Thoracic aorta (tissue), 2 donors: ENCODE measurements at places on chromosomes 1 and 21. TPM values are rescaled to one million over a fixed set of nuclear protein-coding genes. Genes with fewer than 3 reads are reported as not detected.

DNA sequence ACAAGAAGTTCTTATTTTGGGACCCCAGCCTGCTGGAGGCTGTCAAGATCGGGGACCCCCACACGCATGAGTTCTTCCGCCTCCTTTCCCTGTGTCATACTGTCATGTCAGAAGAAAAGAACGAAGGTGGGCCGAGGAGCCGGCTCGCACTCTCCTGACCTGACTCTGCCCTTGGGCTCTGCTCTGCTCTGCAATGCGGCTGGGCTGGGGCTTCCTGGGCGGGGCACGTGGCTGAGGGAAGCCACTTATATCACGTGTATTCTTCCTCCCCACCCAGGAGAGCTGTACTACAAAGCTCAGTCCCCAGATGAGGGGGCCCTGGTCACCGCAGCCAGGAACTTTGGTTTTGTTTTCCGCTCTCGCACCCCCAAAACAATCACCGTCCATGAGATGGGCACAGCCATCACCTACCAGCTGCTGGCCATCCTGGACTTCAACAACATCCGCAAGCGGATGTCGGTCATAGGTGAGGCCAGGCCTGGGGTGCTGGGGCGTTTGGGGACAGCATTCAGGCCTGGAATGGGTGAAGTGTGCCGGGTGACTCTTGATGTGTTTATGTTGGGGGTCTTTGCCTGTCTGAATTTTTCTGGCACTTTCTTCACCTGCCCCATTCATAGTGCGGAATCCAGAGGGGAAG lies 17.6 kb downstream of the ATP8B2 start:
- no peak overlapping the region for H3K4me3 ChIP-seq
- no peak for DNase-seq
- H3K4me1 ChIP-seq: no peaks in the 10 kb centered on the region
- H3K36me3 ChIP-seq: peaks cover 94% of the 10 kb centered on the region
- no peak overlapping the region for H3K27ac ChIP-seq

DNA sequence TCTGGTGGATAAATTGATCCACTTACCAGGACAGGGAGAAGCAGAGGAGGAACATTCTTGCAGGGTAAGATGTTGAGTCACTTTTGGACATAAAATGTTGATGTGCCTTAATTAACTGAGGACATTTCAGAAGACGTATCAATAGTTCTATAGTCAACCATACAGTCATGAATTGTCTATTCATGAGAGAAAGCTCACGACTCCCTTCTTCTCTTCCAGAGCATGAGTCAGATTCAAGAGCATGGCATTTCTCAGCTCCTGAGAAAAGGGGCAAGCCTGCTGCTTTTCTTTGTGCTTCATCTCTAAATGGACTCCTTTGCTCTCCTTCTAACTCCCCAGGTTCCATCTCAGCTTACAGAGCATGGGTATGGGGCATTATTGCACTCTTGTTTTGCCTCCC lies 55.7 kb downstream of the ADGRL4 start:
- no peak overlapping the region for H3K27ac ChIP-seq
- H3K27me3 ChIP-seq: no peaks in the 10 kb centered on the region
- H3K4me1 ChIP-seq: no peaks in the 10 kb centered on the region
- H3K36me3 ChIP-seq: no peaks in the 10 kb centered on the region
- DNase-seq: no peak

GRCh38 chr1:205407970-205408369 lies 13.9 kb downstream of the LEMD1 start:
- no peaks in the 10 kb centered on the region for H3K27me3 ChIP-seq
- no peaks in the 10 kb centered on the region for H3K36me3 ChIP-seq
- H3K4me3 ChIP-seq: no peak overlapping the region
- H3K27ac ChIP-seq: no peak overlapping the region
- H3K4me1 ChIP-seq: no peaks in the 10 kb centered on the region
- no peak for DNase-seq

GRCh38 chr21:44923480-44924084 lies 2.9 kb upstream of the ITGB2 start:
- peaks cover 20% of the 10 kb centered on the region for H3K4me1 ChIP-seq
- no peak overlapping the region for H3K4me3 ChIP-seq
- no peak overlapping the region for H3K27ac ChIP-seq
- no peak for DNase-seq
- H3K36me3 ChIP-seq: no peaks in the 10 kb centered on the region
- H3K27me3 ChIP-seq: no peaks in the 10 kb centered on the region

The PKP1 gene
- total RNA-seq: not detected

GRCh38 chr1:22892789-22893188 lies 79.9 kb downstream of the LACTBL1 start:
- H3K27ac ChIP-seq: no peak overlapping the region
- no peak for DNase-seq
- H3K27me3 ChIP-seq: no peaks in the 10 kb centered on the region
- H3K4me1 ChIP-seq: no peaks in the 10 kb centered on the region
- H3K36me3 ChIP-seq: no peaks in the 10 kb centered on the region

- H3K27ac ChIP-seq: no peak overlapping the region
- H3K27me3 ChIP-seq: no peaks in the 10 kb centered on the region
- no peak for DNase-seq
- no peaks in the 10 kb centered on the region for H3K4me1 ChIP-seq
- H3K4me3 ChIP-seq: no peak overlapping the region
These were observed 27.8 kb downstream of the NTPCR start for GRCh38 chr1:232978091-232978634.

- no peak overlapping the region for H3K4me3 ChIP-seq
- H3K36me3 ChIP-seq: no peaks in the 10 kb centered on the region
- H3K4me1 ChIP-seq: peaks cover 29% of the 10 kb centered on the region
- no peak for DNase-seq
- no peaks in the 10 kb centered on the region for H3K27me3 ChIP-seq
These were observed 5.0 kb downstream of the STX12 start for GRCh38 chr1:27778056-27778455.

The LAMC2 gene
- 0.54 TPM for total RNA-seq

- H3K36me3 ChIP-seq: no peaks in the 10 kb centered on the region
- H3K4me1 ChIP-seq: peaks cover 11% of the 10 kb centered on the region
- H3K27me3 ChIP-seq: no peaks in the 10 kb centered on the region
- peak overlapping the region; percentile 18 for H3K4me3 ChIP-seq
- DNase-seq: no peak
These were observed 64.7 kb downstream of the SGIP1 start for GRCh38 chr1:66598670-66599069.

The SIM2 gene
- not detected for total RNA-seq

- no peaks in the 10 kb centered on the region for H3K27me3 ChIP-seq
- H3K36me3 ChIP-seq: no peaks in the 10 kb centered on the region
These were observed 43.5 kb downstream of the CHIA start for GRCh38 chr1:111334169-111334568.

GRCh38 chr1:231702804-231703203 lies 76.2 kb downstream of the DISC1 start:
- no peaks in the 10 kb centered on the region for H3K27me3 ChIP-seq
- H3K4me1 ChIP-seq: peaks cover 6% of the 10 kb centered on the region
- no peak overlapping the region for H3K27ac ChIP-seq

DNA sequence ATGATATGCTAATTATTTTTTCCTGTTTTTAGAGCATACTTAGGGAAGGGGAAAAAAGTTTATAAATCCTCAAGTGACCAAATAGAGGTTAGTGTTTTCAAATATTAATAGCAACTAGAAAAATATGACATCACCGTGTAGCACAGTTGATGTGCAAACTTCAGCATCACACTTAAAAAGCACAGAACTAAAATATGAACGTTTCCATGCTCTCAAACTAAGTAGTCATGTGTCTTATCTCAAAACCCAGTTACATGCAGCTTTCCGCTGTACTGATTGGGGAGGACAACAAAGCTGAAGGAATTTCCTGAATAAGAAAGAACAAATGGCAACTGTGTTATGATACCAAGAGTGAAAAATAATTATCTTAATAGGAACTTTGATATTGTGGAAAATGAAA lies 903.7 kb downstream of the ADGRL2 start:
- no peaks in the 10 kb centered on the region for H3K27me3 ChIP-seq
- DNase-seq: no peak
- H3K4me1 ChIP-seq: peaks cover 3% of the 10 kb centered on the region
- H3K36me3 ChIP-seq: no peaks in the 10 kb centered on the region

DNA sequence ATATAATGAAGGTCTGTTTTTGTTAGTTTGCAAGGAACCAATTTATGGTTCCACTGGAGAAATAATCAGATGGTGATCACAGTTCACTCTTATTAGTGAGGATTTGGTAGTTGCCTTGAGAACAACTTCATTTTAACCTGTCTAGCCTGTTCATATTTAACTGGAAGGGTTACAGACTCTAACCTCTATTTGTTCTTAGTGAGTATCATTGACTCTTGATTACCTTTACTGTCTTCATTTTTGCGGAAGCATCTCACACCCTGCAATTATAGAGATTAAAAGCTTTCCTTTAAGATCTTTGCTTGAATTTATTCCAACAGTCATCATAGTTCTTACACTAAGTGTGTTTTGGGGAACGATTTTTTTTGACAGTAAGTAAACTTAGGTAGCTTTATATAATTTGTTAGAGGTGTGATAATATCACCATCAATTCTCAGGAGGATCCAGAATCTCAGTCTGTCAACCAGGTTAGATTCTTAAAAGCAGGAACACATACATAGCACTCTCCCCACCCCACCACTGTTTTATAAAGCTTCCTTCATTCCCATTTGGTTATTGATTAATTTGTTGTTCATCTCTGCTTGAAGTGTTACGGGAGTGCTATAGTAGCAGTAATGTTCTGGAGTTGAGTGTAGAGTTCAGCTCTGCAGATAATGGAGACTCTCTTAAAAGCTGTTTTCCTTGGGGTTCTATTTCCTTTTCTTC lies 30.1 kb downstream of the B3GALT2 start:
- no peaks in the 10 kb centered on the region for H3K4me1 ChIP-seq
- no peak for DNase-seq
- no peak overlapping the region for H3K4me3 ChIP-seq
- H3K27me3 ChIP-seq: no peaks in the 10 kb centered on the region
- H3K27ac ChIP-seq: no peak overlapping the region

DNA sequence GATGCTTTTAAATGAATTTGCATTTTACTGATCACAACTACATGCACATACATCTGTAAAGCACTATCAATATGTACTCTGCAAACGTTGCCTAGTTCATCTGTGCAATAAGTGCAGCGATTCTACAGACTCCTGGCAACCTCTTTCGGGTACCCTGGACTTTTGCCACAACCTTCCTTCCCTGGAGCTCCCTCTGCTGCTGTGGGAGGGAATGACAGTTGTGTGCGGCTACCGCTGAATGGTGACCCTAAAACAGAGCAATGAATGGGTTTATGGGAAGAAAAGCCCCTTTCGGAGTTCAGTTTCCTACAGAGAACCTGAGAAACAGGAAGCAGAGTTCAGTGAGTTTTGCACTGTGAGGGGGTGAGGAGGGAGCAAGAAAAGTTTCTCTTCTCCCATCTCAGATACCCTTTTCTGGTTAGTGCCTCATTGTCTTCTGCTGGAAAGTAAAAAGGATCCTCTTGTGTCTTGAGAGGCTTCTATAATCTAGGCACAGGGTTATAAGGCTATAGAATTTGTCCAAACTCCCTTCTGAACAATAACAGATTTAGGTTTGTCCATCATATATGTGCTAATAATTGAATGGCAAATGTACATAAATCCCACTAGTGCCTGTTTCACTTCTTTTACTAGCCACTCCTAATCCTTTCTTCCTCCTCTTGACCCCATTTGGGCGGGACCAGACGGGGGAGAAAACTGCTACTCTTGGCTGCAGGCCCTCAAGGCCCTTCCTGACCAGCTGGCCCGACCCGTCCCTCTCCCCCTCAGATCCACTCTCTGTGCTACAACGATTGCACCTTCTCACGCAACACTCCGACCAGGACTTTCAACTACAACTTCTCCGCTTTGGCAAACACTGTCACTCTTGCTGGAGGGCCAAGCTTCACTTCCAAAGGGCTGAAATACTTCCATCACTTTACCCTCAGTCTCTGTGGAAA lies 19.8 kb upstream of the SARS1 start:
- no peak overlapping the region for H3K27ac ChIP-seq
- no peaks in the 10 kb centered on the region for H3K27me3 ChIP-seq
- no peak for DNase-seq
- H3K36me3 ChIP-seq: no peaks in the 10 kb centered on the region
- H3K4me3 ChIP-seq: no peak overlapping the region

The PLEKHM2 gene
- total RNA-seq: 53.7 TPM

DNA sequence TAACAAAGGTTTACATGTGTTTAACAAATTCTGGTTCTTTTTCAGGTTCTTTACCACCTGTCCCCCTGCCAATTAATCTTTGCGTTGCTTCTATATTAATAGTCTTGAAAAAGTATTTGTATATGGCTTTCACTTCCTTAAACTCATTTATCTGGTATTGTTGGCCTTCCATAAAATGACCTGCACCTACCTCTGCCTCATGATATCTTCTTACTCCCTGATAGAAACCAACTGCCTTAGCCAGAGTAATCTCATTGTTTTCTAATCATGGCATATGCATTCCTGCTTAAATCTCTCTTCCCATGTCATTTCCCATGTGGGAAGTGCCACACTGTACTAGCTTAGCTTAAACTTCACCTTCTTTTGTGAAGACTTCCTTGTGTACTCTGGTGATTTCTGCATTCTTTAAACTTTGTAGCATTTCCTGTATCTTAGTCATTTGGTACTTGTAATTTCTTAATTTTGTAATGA lies 8.7 kb downstream of the SMG7 start:
- H3K36me3 ChIP-seq: no peaks in the 10 kb centered on the region
- H3K27me3 ChIP-seq: no peaks in the 10 kb centered on the region
- no peak overlapping the region for H3K4me3 ChIP-seq

The MOV10 gene
- total RNA-seq: 31.9 TPM

The TCHH gene
- 0.49 TPM for total RNA-seq

- H3K36me3 ChIP-seq: no peaks in the 10 kb centered on the region
- H3K27me3 ChIP-seq: no peaks in the 10 kb centered on the region
- H3K27ac ChIP-seq: no peak overlapping the region
These were observed 6.5 kb upstream of the NEGR1 start for GRCh38 chr1:72288886-72289285.

DNA sequence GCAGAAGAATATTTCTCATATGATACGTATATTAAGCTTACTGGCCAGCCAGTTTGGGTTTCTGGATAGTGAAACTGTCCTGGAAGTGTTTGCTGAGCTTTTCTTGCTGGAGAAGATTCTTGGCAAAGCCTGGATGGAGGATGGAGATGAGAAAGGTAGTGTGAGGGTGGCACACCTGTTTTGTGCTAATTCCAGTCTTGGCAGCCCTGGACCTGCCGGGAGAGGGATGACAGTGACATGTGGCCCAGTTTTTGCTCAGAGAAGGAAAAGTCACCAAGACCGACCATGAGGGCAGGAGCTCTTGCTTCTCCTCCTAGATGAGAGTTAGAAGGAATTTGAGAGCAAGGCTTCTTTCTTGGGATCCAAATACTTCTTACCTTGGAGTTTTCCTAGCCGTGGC lies 34.1 kb downstream of the DOP1B start:
- no peaks in the 10 kb centered on the region for H3K27me3 ChIP-seq
- no peaks in the 10 kb centered on the region for H3K36me3 ChIP-seq
- H3K4me3 ChIP-seq: no peak overlapping the region
- DNase-seq: no peak

GRCh38 chr1:231376875-231377549 lies 38.9 kb downstream of the SPRTN start:
- no peak for DNase-seq
- peaks cover 9% of the 10 kb centered on the region for H3K4me1 ChIP-seq
- H3K27me3 ChIP-seq: no peaks in the 10 kb centered on the region
- H3K4me3 ChIP-seq: no peak overlapping the region

The ADARB1 gene
- total RNA-seq: 201 TPM

The NBPF20 gene
- 6.0 TPM for total RNA-seq

- no peak overlapping the region for H3K4me3 ChIP-seq
- no peaks in the 10 kb centered on the region for H3K27me3 ChIP-seq
- H3K36me3 ChIP-seq: no peaks in the 10 kb centered on the region
- H3K4me1 ChIP-seq: peaks cover 31% of the 10 kb centered on the region
- DNase-seq: no peak
- H3K27ac ChIP-seq: no peak overlapping the region
These were observed 142.7 kb upstream of the UBE2U start for GRCh38 chr1:64060611-64061302.

- peaks cover 29% of the 10 kb centered on the region for H3K4me1 ChIP-seq
- H3K27me3 ChIP-seq: no peaks in the 10 kb centered on the region
- no peaks in the 10 kb centered on the region for H3K36me3 ChIP-seq
These were observed 19.2 kb downstream of the NFIA start for GRCh38 chr1:61101536-61101935.

The TAL1 gene
- total RNA-seq: 2.4 TPM
